ENCODE measurements at places on chromosomes 12 and 14. TPM values are rescaled to one million over a fixed set of nuclear protein-coding genes. Genes with fewer than 3 reads are reported as not detected.

Gene PTPRO
- 0.72 TPM for total RNA-seq

Gene TAS2R46
- 3.5 TPM for total RNA-seq

Gene LRP1-AS
- total RNA-seq, result not detected

Gene NEUROD4
- total RNA-seq, result not detected

Gene LRRC9
- total RNA-seq, result not detected

Gene KLRC4
- not detected for total RNA-seq

Gene TEX22
- not detected for total RNA-seq

Gene CAMKK2
- 19.5 TPM for total RNA-seq

Gene ADAMTS20
- not detected for total RNA-seq

Gene P2RX2
- total RNA-seq, result not detected

Gene SLC25A47
- not detected for total RNA-seq

Gene MYF5
- not detected for total RNA-seq

Gene CD4
- total RNA-seq, result 0.57 TPM

Gene GNB3
- total RNA-seq, result 6.2 TPM

Gene MYH7
- total RNA-seq, result not detected

Gene TMEM63C
- under 0.01 TPM for total RNA-seq

Gene TAS2R42
- total RNA-seq, result not detected

Gene ARHGDIB
- total RNA-seq, result 46.7 TPM

Gene CERS5
- 34.9 TPM for total RNA-seq

Gene SLC25A21
- under 0.01 TPM for total RNA-seq

Gene ZFHX2
- total RNA-seq, result 0.14 TPM

Gene ERO1A
- 120 TPM for total RNA-seq

Gene FBLN5
- 61.1 TPM for total RNA-seq

Gene CAPS2
- 1.8 TPM for total RNA-seq

Gene STON2
- not detected for total RNA-seq

Gene MYO1H
- total RNA-seq, result not detected

Gene IRAK3
- total RNA-seq, result 5.9 TPM

Gene ATP2A2
- 432 TPM for total RNA-seq

Gene TSPAN19
- total RNA-seq, result not detected

Gene OR6C4
- not detected for total RNA-seq

Gene HAL
- total RNA-seq, result not detected

Gene DTX1
- under 0.01 TPM for total RNA-seq

Gene ATL1
- 0.66 TPM for total RNA-seq

Gene CCDC184
- 0.29 TPM for total RNA-seq

Gene MBD6
- 7.0 TPM for total RNA-seq

Gene RESF1
- 17.9 TPM for total RNA-seq

Gene FAM222A
- total RNA-seq, result 1.3 TPM

Gene KRT3
- not detected for total RNA-seq

Gene TAS2R31
- 7.7 TPM for total RNA-seq

Gene ENDOU
- total RNA-seq, result not detected

Gene DAO
- not detected for total RNA-seq

Gene FAM186B
- 0.14 TPM for total RNA-seq

Gene SOX5
- 22.5 TPM for total RNA-seq

Gene CAND1
- total RNA-seq, result 86.7 TPM

Gene LMNTD1
- total RNA-seq, result not detected

Gene AQP2
- not detected for total RNA-seq

Gene SDS
- total RNA-seq, result not detected

Gene INHBE
- total RNA-seq, result 0.43 TPM

Gene PAH
- not detected for total RNA-seq

Gene TRPV4
- 0.44 TPM for total RNA-seq

Gene SYCP3
- total RNA-seq, result under 0.01 TPM

Gene KLRB1
- not detected for total RNA-seq

Gene NTF3
- total RNA-seq, result 10.5 TPM

Gene ANKRD33
- not detected for total RNA-seq

Data from placental pericyte (primary cell).